Activated CD4-positive, alpha-beta T cell treated with anti-CD3 and anti-CD28 coated beads, Interleukin-2, Interleukin-4, amounts not matched to agents 100 ng/mL and 50 ng/mL, durations not matched to agents 16 hours and 8 hours (primary cell): ENCODE measurements at places on chromosomes 7 and 10.

DNA sequence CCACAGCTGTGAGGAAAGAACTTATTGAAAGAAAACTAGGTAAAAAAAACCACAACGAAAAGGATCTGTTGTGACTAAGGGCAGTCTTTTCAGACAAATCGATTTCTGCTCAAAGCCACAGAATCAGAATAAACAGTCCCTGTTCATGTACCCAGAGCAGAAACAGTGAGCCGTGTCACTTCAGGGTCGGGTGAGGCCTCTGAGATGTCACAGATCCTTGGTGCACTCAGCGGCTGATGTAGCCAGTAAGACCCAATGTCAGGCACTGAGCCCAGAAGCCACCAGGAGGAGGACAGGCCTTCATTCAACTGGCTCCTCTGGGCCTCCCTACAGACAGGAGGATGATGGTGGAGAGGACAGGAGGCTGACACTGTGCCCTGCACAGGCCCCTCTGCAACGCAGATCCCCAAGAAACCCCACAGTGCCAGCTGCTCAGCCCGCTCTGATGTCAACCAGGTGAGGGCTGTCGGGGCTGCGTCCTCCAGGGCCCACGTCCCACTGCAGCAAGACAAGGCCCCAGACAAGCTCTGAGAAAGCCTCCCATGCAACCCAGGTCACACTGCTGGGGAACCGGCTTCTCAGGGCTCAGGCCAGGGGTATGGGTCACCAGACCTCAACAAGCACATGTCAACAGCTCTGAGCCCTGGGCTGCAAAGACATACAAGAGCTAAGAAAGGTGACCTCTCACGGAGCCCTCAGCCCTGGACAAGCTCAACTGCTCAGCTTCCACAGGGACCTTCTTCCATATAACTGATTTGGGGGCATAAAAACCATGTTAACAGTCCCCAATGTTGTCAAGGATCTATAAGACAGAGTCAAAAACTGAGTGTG is 190.6 kb downstream of the PARD3 start:
- no peak for DNase-seq

GRCh38 chr7:2691011-2691707 is 3.2 kb downstream of the AMZ1 start:
- no peak for DNase-seq

DNA sequence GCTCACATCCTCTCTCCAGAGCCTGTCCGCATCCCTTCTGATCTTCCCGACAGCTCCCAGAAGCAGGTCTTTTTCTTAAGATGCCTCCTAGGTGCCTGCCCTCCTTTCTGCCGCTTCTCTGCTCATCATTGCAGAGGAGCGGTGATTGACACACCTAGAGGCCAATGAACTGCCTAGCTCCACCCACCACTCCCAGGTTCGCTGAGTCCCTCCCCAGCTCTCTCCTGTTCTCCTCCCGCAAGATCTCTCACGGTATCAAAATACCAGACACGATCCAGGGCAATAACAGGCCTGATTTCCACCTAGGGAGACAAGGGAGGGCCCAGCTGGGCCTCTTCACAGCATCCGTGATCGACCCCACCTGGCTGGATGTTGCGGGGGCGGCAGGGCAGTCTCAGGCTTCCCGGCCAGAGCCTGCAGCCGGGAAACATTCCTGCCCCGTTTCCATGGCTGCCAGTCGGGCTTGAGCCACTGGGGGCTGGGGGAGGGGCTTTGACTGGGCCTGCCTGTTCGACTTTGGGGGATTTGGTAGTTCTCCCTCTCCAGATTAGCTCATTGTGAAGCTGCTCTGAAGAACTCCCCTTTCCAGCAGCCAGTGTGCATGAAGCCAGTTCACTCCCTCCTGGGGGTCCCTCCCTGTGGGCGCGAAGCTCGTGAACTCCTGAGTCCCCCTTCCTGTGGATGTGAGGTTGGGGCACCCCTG is 373.5 kb downstream of the RPS24 start:
- peak; percentile 47 for DNase-seq

GRCh38 chr7:26065652-26066051 is 86.3 kb upstream of the NFE2L3 start:
- no peak for DNase-seq

DNA sequence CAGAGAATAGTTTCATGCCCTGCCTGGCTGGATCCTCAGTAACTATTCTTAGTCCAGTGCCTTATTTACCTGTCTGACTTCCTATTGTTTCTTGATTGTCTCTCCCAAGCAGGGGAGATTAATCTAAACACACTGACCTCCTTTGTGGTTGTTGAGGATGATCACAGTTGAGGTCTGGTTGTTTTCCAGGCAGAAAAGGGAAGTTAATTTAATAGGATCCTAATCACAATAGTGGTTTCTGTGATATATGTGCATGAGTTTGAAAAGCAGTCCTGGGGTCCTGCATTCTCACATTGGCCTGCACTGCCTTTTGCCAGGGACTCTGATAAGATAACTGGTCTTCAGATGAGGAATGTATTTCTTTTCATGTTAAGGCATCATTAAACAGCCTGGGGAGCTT is 130.1 kb downstream of the SND1 start:
- no peak for DNase-seq

DNA sequence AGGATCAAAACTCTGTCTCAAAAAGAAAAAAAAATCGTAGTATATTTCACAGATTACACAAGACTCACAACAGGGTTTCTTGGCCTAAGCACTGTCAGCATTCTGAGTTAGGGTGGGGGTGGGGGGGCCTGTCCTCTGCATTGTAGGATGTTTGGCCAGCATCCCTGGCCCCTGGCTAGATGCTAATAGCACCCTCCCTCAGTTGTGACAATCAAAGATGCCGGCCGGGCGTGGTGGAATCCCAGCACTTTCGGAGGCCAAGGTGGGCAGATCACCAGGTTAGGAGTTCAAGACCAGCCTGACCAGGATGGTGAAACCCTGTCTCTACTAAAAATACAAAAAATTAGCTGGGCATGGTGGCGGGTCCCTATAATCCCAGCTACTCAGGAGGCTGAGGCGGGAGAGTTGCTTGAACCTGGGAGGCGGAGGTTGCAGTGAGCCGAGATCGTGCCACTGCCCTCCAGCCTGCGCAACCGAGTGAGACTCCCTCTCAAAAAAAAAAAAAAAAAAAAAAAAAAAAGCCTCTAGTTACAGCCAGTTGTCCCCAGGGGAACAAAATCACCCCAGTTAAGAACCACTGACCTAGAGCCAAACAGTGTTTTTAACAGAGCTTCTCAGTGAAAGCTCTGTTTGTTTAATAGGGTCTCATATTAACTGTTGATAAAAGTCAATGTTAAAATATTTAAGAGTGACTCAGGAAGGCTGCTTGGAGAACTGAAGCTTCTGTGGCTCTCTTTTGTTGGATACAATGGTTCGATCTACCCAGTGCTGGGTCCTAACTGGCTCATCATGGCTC is 161.0 kb upstream of the FAM171A1 start:
- no peak for DNase-seq

DNA sequence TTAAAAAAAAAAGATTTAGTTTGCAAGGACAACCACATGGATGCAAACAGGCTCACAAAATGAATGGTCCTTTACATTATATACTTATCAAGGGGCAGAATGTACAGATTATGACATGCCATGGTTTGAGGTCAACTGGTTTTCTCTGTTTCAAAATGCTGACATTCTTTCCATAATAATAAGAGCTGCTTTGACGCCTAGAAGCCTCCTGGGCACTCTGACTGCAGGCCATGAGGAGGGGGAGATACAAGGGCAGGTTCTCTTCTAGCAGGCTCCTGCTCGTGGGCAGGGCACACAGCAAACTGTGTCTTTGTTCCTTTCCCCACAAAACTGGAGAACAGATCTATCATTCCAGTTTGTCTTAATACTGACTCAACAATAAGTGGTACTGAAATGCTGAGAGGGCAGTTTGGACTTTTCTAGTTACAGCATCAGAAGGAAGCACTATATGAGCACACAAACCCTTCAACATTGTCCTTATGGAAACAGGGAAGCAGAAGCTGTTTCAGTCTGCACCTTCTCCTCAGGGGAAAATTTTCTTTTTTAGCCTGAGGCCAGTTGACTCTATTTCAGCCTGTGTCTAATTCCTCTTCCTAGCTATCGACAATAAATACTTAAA is 314.9 kb upstream of the AOAH start:
- DNase-seq = no peak

- DNase-seq = no peak
Measured at GRCh38 chr7:70614237-70615045, 517.5 kb upstream of the GALNT17 start.

GRCh38 chr7:22564511-22565045 is 64.6 kb upstream of the STEAP1B start:
- no peak for DNase-seq

GRCh38 chr7:19249281-19249680 is 104.1 kb upstream of the FERD3L start:
- no peak for DNase-seq

DNA sequence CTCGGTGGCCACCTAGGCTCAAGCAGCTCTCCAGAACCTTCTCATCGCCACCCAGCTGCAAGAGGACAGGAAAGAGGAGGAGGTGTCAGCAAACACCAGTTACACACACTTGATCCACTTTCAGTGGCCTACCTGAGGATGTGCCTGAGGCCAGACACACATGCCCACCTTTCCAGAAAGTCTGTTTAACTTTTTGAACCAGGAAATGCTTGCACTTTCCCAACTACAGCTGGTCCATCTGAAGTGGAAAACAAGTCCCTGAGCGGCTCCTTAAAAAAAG is 15.7 kb upstream of the CYREN start:
- DNase-seq = no peak

GRCh38 chr7:5396542-5396941 is 27.1 kb downstream of the TNRC18 start:
- peak; percentile 59 for DNase-seq

GRCh38 chr7:157518514-157519175 is 181.8 kb downstream of the DNAJB6 start:
- DNase-seq = no peak

DNA sequence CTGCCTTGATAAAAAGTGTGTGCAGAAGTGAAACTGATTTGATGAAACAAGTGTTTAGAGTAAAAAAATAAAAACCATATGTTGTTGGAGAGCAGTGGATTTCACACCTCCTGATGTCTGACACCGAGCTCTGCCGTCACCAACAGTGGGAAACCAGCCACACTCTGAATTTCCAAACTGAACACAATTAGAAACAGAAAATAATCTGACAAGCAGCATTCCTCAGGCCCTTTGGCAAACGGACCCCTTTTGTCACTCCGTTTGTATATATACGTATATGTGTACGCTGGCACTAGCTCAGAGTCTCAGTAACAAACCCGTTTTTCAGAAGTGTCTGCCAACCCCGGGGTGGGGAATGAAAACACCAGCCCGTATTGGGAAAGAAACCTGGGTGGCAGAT is 32.4 kb downstream of the TACC2 start:
- no peak for DNase-seq

GRCh38 chr7:26083113-26083512 is 68.9 kb upstream of the NFE2L3 start:
- no peak for DNase-seq

DNA sequence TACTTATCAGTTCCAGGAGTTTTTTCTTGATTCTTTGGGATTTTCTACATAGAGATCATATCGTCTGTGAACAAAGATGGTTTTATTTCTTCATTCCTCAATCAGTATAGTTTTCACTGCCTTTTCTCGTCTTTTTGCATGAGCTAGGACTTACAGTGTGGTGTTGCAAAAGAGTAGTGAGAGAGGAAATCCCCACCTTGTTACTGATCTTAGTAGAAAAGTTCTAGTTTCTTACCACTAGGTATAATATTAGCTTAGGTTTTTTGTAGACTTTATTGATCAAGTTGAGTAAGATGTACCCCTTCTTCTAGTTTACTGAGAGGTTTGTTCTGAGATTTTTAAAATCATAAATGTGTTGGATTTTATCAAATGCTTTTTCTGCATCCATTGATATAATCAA is 123.3 kb downstream of the TMEM26 start:
- DNase-seq = no peak

- DNase-seq = no peak
Measured at GRCh38 chr10:3143791-3144434, 28.7 kb downstream of the PITRM1 start.

GRCh38 chr7:128890306-128891109 is 20.0 kb downstream of the KCP start:
- no peak for DNase-seq

DNA sequence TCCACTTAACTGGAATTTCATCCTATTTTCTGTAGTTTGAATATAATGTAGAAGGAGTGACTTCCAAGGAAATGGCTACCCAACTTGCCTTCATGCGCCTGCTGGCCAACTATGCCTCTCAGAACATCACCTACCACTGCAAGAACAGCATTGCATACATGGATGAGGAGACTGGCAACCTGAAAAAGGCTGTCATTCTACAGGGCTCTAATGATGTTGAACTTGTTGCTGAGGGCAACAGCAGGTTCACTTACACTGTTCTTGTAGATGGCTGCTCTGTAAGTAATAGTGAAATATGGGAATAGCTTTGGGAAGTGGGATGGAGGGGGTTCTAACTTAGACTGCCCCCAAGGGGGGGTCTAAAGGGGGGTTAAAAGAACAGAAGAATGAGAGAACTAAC is 34.5 kb downstream of the COL1A2 start:
- no peak for DNase-seq

GRCh38 chr10:58608351-58608750 is 95.7 kb downstream of the BICC1 start:
- DNase-seq = no peak

GRCh38 chr10:82191653-82192052 is 316.7 kb downstream of the NRG3 start:
- no peak for DNase-seq

DNA sequence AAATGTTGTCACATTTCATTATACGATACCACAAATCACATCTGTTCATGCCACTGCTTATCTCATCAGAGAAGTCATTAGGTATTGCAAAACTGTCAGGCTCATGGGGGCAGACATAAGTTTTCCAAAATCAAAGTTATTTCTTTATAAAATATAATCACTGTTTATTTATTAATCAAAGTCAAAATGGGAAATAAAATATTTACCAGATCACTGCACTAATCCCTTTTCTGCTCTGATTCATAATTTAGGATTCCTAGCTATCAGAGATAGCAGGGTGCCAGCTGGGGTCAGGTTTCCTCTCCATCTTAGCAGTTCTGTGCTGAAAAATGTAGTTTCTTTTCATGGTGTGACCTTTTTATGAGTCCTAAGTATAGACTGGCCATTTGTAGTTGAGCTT is 117.7 kb upstream of the LANCL2 start:
- DNase-seq = no peak

GRCh38 chr7:76283254-76284159 is 19.0 kb upstream of the HSPB1 start:
- DNase-seq = no peak

DNA sequence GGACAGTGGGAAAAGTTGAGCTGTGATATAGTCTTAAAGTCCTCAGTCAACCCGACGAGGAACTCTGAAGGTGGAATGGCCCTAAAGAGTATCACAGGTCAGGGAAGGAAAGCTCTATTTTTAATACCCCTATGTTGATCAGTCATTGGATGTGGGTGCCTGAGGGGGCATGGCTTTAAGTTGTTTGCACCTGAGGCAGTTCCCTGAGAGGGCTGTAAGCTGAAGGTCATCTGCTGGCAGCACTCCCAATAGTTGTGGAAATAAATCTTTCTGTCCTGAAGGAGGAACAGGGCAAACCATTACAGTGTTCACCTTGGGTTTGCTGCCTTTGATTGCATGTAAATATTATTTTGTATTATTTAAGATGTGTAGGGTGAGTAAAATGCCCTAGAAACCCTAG is 17.8 kb upstream of the C1GALT1 start:
- no peak for DNase-seq

- no peak for DNase-seq
Measured at GRCh38 chr7:5598261-5598761, 174.7 kb upstream of the TNRC18 start.

- DNase-seq = no peak
Measured at GRCh38 chr7:81873559-81873958, 103.7 kb upstream of the HGF start.
